Activated T-cell treated with anti-CD3 and anti-CD28 coated beads for 4 hours (primary cell): ENCODE measurements at places on chromosomes 7 and 10.

DNA sequence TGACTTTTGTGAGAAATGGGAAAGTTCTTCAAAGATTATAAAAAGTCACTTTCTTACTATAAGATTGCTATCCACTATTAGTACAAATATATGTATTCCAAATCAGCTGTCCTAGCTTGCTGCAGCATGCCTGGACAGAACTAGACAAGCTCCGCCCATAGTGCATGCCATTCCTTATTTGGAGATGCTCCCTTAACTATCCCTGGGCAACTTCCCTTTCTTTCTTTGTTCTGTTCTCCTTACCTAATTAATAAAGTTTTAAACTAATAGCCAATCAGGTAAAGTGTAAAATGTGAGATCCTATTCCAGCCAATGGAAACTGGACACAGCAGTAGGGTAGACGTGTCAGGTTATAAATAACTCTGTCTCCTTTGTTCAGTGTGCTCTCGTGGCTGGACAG is 281.9 kb downstream of the CAMK1D start:
- no peak for DNase-seq

- no peak for DNase-seq
Measured at GRCh38 chr10:119602241-119603095, 5.7 kb upstream of the TIAL1 start.

GRCh38 chr10:16999665-17000451 is 129.8 kb downstream of the CUBN start:
- DNase-seq, result no peak

DNA sequence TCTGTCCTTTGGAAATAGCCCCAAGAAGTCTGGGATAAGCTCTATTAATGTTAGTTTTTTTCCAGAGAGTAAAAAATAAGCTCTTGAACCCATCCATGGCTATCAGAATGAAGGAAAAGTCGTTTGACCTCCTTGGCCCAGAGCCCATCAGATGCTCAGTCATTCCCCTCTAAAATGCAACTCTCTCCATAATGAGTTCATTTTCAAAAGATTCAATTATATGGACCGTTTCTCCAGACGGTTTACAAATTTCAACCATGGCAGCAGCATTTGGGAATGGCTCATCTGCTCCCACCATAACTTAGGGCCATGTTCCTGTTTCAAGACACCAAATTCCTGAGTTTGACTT is 220.0 kb downstream of the PTPRN2 start:
- no peak for DNase-seq

GRCh38 chr7:149873970-149874643 is 338 bp downstream of the ATP6V0E2 start:
- no peak for DNase-seq

GRCh38 chr7:33940503-33940902 is 35.2 kb downstream of the BMPER start:
- DNase-seq, result no peak

GRCh38 chr10:97279121-97279815 is 13.2 kb downstream of the ARHGAP19 start:
- no peak for DNase-seq

DNA sequence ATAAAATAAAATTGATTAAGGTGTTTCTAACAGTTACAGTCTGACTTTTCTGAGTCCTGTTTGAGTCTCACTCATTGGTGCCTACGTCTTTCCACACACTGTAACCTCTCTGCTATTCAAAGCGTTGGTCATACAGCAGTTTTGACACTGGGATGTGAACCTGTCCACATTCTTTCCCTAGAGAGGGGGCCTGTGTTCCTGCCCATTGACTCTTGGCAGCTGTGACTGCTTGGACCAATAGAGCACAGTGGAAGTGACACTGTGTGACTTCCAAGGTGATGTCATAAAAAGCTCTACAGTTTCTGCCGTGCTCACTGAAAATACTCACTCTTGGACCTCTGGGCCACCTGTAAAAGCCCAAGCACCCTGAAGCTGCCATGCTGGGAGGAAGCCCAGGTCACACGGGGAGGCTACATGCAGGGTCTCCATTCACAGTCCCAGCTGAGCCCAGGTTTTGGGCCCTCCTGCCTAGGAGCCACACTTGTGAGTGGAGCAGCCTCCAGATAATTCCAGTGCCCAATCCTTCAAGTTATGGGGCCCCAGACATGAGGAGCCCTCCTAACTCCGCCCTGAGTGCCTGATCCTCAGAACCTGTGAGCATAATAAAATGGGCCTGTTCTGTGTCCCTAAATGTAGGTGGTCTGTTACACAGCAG is 704 bp upstream of the ANTXRL start:
- no peak for DNase-seq
